Suppressor macrophage (primary cell): ENCODE measurements at places on chromosomes 3 and 15.

DNA sequence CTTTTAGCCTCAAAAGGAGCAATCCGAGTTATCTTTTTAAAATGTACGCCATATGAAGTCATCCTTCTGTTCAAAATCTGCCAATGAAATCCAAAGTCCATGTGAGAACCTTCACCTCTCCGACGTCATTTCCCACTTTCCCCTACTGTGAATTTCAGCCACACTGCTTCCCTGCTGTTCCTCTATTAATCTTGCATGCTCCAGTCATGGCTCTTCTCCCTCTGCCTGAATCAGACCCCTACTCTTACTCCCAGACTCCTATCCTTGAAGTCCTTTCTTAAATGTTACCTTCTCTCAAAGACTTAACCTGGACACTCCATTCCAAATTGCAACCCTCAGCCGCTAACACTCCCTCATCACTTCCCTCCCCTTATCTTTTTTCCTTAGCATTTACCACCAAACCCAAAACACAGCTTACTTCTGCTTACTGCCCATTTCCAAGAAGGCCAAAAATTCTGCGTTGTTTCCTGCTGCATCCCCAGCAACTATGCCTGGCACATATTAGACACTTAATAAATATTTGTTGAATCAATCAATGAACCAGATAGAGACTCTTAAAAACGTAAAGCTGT is 1.2 kb downstream of the NKIRAS1 start:
- peak; percentile 60 for DNase-seq

DNA sequence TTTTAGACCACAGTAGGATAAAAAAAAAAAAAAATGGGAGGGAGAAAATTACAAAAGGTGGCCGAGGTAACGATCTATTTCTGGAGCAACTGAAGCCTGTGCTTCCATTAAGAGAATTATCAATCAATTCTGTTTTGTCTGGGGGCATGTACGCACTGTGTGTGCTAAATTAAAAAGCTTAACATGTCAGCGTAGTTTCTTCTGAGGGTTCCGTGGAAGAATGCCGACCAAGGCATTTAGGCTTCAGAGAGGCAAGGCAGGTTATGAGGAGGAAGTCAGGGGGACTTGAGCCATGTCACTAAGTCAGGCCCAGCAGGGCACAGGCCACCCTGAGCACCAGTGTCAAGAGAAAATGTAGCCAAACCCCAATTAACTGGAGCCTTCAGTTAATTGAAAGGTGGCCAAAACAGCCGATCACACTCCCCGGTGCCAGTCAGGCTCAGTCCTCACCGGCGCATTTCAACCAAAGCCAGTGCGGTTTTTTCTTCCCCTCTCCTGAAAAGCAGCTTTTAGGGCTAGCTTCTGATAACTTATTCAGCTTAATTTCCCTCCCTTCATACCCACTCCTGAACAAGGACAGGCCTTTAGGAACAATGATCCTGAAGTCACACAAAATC is 113.9 kb downstream of the MEGF11 start:
- DNase-seq = no peak

GRCh38 chr3:81245043-81245442 is 516.4 kb downstream of the GBE1 start:
- no peak for DNase-seq

DNA sequence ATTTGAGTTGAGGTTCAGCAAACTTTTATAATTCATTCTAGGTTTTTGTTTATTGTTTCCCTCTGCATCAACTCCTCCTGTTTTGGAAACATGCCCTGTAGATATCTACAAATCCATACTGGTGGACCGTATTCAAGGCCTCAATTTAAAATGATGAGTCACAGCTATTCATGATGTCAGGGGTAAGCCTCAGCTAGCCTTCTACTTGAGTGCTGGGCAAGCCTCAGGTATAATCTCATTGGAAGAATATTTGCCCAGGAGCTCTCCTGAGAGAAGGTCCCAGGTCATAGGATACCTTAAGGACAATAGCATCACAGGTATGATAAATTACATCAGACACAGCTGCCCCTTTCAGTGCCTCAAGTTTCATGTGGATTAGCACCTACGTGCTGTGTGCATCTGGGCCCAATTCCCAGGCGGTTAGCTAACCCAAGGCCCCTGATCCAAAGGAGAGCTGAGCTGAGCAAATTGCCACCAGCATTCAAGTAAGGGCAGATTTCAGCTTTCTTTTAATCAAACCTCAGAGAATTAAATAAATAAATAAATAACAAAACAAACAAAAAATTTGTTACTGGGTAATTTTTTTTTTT is 87.5 kb downstream of the KCNMB2 start:
- DNase-seq = no peak

DNA sequence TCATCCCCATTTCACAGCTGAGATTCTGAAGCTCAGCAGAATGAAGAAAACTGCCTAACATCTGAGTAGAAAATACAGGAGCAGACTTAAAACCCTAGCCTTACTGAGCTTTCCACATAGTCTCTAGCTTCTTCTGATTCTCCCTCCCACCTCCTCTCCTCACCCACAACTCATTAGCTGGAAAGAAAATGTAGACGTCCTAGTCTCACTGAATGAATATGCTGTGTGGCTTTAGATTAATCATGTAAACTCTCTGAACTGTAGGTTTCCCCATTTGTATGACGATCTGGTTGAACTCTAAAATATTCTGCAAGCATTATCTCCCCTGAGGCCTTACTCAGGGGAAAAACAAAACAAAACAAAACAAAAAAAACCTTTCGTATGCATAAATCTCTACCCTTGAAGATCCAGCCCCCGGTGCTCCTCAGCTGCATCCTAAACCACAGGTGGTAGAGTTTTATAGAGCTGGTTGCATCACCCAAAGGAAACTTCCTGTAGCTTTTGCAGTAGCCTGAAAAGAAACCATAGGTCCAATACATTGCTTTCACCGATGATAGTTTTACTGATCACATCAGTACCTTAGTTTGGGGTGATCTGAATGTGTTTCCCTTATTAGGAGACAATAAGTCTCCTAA is 40.6 kb downstream of the FOXB1 start:
- no peak for DNase-seq

DNA sequence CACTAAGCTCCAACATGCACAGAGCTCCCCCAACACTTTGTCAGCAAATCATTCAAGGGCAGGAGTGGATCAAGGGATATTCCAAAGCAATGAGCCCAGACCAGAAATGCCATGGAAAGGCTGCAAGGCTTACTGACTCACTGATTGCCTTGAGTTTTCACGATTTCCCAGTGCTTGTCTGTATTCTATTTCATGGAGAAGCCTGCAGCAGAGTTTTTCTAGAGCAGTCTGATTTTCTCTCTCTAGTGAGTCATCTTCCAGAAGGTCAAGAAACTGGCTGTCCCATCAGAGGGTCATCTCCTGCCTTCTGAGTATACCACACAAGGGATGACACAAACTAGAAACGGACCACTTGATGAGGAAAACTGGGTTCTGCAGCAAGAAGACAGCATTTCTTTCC is 16.5 kb downstream of the LMCD1 start:
- no peak for DNase-seq

DNA sequence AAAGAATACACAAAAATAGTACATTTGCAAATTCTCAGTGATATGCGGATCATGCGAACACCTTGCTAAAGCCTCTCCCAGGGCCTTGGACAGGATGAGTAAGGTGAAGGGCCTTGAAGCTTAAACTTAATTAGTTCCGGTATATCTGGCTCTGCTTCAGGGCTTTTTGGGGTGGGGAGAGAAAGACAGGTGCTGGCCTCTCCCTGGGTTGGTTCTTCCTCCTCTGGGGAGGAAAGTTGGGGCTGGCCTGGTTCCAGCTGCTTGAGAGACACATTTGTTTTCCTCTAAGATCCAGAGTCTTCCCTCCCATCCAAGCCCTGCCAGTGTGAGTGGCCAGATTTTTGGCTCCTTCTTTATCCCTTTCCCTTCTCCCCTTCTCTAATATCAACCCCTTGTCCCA is 64.7 kb upstream of the EPHB3 start:
- no peak for DNase-seq

DNA sequence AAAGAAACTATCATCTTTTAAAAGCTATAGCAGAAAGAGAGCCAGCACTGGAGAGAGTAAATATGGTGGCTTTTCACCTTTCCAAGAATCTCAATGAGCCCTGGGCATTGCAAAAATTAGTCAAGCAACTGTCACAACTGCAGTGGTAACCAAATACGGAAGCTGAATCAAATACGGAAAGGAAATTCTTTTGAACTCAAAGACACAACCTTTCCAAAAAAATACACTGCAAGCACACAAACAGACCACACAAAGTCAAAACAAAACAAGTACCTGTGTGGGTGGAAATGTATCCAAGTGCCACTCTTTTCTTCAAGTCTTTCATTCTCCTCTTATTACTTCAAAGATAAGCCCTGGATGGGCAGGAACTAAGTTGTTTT is 17.6 kb downstream of the VGLL4 start:
- DNase-seq = no peak

DNA sequence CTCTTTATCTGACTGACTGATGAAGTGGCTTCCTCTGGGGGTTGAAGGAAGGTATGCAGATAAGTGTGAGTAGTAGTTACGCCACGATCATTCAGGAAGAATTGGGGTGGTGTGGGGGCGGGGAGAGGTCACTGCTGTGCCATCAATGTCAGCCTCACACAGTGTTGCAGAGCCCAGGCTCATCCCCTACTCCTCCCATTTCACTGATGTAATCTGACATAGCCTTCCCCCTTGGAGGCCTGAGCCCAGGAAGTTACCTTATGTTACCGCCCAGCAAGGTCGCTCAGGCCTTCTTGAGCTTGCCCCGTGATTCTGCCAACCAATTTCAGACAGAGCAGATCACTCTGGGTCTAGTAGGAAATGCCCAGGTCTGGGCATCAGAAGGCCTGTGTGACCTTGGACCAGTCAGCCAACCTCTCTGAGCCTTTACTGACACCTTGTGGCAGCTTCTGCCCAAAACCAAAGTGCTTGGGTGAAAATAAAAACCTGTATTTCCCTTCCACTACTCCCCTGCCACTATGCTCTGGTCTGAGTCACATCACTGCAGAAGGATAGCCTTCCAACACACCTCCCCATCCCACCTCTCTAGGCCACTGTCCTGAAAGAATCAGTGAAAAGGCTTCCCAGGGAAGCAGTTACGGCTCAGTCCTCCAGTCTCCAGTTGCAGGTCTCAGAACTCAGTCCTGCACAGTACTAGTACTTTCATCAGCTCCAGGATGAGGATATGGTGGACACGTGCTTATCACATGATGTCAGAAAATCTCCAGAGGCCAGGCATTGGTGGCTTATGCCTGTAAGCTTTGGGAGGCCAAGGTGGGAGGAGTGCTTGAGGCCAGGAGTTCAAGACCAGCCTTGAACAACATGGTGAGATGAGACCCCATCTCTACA is 28.1 kb upstream of the INSYN1 start:
- DNase-seq = peak; percentile 58
